ENCODE measurements at places on chromosomes 1 and 21.

GRCh38 chr1:173451981-173452380 is 25.2 kb upstream of the PRDX6 start:
- DNase-seq = no peak

GRCh38 chr21:46227811-46228344 is 696 bp downstream of the LSS start:
- DNase-seq = no peak

DNA sequence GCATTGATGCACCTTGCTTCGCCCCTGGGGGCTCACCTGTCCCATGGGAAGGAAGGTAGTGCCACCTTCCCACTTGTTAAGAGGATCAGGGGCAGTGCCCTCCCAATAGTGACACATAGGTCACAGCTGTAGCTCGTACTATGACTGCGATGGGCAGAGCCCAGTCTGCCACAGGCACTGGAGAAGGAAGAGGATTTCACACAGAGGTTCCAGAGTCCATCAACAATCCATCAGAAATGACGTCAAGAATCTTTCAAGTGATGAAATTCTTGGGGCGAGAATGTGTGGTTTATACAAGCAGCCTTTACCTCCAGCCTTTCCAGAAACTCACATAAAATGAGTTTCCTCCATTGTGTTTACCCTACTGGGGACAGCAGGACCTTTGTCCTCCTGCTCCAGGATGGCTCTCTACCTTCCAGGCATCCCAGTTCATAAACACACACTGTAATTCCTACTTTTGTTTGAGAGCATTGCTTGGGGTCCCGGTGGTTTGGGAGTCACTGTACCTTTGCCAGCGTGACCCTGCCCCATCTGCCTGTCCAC is 260.6 kb upstream of the VAMP3 start:
- no peak for DNase-seq

- DNase-seq = peak; percentile 88
These were observed 122.6 kb upstream of the TNFSF4 start for GRCh38 chr1:173329726-173330125.

DNA sequence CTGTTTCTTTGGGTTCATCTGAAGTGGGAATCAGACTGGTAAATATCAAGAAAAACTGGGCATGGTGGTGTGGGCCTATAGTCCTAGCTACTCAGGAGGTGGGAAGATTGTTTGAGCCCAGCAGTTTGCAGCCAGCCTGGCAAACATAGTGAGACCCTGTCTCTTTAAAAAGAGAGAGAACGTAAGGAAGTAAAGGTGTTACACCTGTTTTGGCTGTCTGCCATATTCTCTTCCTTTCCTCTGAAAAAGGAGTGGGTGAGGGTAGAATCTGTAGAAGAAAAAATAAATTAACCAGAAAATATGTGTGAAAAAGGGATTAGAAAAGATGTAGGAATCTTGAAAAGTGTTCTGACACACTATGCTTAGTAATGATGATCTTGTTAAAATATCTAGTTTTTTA is 20.0 kb downstream of the AHCYL1 start:
- no peak for DNase-seq

- DNase-seq = peak; percentile 70
These were observed 37.7 kb upstream of the MAP10 start for GRCh38 chr1:232767305-232768074.

GRCh38 chr21:46064870-46065214 is 33.1 kb upstream of the COL6A2 start:
- no peak for DNase-seq
